Hematopoietic multipotent progenitor cell treated with erythropoietin and hydrocortisone succinate and interleukin-3 and kit ligand, for 6 days (in vitro differentiated cells): ENCODE measurements at places on chromosomes 4 and X.
A peak's percentile ranks its signal among the peaks of the same experiment; 100 is the strongest.

- no peak for DNase-seq
Measured at GRCh38 chr4:77269505-77269904, 112.5 kb downstream of the CCNG2 start.

- no peak for DNase-seq
Measured at GRCh38 chr4:150061086-150061776, 17.0 kb upstream of the DCLK2 start.

GRCh38 chr4:94841864-94842221 is 84.1 kb downstream of the BMPR1B start:
- no peak for DNase-seq

- no peak for DNase-seq
Measured at GRCh38 chr4:42638321-42638720, 18.6 kb downstream of the ATP8A1 start.

- no peak for DNase-seq
Measured at GRCh38 chrX:24465532-24465865, 413 bp downstream of the PDK3 start.

- DNase-seq, result no peak
Measured at GRCh38 chrX:103556963-103557612, 28.2 kb upstream of the TCEAL4 start.

DNA sequence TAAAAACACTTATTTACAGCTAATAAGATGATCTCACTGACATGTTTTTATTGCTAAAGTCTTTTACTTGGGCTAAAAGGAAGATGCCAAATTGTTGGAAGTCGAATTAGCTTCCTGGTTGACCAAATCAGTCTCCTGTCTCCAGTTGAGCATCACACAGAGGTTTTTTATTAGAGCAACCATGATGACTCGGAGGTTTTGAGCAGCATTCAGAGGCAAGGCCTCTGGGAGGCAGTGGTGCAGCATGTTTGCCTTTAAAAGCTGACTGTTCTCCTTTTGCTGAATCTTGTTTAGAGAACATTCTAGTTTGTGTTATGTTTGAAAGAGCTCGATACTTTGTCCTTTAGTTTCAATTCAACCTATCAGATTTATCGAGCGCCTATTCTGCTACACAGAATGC is 2.1 kb downstream of the UCHL1 start:
- DNase-seq, result peak; percentile 55

- DNase-seq, result no peak
Measured at GRCh38 chrX:15157624-15158023, 112.3 kb downstream of the ASB9 start.

DNA sequence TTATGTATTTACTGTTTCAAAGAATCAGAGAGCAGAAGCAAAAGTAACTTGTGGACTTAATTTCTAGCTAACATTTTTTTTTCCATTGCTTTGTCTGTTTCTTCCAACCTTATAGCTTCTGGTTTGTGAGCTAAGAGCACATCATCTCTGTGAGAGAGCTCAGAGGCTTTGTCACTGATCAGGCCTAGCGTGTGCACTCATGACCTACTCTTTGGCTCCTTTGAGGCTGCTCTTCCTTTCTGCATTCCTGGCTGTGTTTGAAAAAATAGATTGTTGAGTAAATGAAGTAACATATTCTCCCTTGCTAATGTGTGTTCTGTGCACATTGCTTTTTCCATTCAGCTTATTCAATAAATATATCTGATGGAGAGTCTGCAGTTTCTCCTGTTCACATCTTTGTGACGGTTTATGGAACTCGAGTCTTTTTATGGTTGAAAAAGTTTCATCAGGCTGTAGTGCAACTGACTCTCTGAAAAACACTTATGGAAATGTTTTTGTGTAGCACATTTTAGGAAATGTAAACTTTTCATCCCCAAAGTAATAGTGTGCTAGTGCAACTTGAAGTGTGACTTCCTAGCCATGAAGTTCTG is 133.0 kb downstream of the RAPGEF2 start:
- DNase-seq, result no peak

GRCh38 chrX:136525738-136526606 is 6.0 kb upstream of the VGLL1 start:
- DNase-seq, result no peak

DNA sequence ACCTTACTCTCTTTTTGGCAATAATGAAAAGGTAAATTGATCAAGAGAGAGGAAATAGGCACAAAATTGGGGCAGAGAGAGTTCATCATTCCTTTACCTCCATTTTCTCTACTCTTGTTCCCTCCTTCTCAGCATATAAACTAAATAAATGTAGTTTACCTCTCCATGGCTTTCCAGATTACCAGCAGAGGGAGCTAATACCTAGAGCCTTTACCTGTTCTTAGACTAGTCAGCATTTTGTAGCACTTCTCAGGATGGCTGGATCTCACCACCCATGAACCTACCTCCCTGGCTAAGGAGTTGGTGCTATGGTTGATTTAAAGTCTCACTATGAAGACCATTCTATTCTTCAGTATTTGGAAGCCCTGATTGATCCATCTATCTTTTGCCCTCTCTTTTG is 15.7 kb downstream of the OFD1 start:
- peak; percentile 67 for DNase-seq

GRCh38 chr4:83011689-83012199 is 1.1 kb upstream of the LIN54 start:
- DNase-seq, result peak; percentile 51

- DNase-seq, result no peak
Measured at GRCh38 chr4:42133006-42133405, 19.4 kb downstream of the BEND4 start.

- no peak for DNase-seq
Measured at GRCh38 chrX:63434665-63435064, 83.5 kb upstream of the SPIN4 start.

DNA sequence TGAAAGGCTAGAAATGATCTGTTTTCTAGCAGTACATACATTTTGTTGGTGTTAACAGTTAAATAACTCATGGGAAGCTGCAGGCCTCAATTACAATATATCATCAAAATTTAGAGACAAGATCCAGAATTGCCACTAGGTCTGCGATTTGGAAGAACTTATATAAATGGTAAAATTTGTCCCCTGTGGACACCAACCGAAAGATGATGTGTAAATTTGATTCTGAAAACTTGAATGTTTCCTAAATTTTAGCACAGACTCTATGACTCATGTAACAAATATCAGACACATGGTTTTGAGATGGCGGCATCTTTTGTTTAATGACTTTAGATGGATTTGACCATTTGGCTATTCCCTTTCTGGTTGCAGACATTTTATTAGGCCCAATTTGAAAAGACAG is 6.0 kb upstream of the HPGDS start:
- DNase-seq, result no peak

DNA sequence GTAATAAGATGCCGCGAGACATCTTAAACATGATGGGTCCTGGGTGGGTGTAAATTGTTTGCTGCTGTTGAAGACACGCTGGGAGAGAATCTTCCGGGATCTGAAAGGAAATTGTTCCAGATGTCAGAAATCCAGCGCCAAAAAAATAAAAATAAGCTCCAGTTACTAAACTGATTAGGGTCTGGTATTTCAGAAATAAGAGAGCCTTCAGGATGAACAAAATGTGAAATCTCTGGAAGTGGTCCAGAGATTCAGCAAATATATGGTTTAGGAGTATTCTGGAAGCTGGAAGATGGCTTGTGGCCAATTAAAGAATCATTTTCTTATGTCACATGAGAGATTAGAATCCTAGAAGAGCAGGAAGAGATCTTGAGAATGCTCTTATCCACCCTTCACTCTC is 75.8 kb upstream of the NHS start:
- no peak for DNase-seq

- DNase-seq, result no peak
Measured at GRCh38 chrX:46325312-46325877, 219.8 kb downstream of the ZNF674 start.

- DNase-seq, result peak; percentile 81
Measured at GRCh38 chr4:71406459-71406963, 67.7 kb downstream of the SLC4A4 start.

- DNase-seq, result no peak
Measured at GRCh38 chr4:119675391-119675790, 46.8 kb upstream of the PDE5A start.

- no peak for DNase-seq
Measured at GRCh38 chr4:67765401-67765800, 11.2 kb upstream of the GNRHR start.

GRCh38 chr4:81221303-81222081 is 6.5 kb upstream of the PRKG2 start:
- DNase-seq, result peak; percentile 9

- no peak for DNase-seq
Measured at GRCh38 chr4:141155586-141155985, 22.3 kb upstream of the RNF150 start.

- no peak for DNase-seq
Measured at GRCh38 chr4:44121210-44121609, 327.4 kb downstream of the KCTD8 start.

DNA sequence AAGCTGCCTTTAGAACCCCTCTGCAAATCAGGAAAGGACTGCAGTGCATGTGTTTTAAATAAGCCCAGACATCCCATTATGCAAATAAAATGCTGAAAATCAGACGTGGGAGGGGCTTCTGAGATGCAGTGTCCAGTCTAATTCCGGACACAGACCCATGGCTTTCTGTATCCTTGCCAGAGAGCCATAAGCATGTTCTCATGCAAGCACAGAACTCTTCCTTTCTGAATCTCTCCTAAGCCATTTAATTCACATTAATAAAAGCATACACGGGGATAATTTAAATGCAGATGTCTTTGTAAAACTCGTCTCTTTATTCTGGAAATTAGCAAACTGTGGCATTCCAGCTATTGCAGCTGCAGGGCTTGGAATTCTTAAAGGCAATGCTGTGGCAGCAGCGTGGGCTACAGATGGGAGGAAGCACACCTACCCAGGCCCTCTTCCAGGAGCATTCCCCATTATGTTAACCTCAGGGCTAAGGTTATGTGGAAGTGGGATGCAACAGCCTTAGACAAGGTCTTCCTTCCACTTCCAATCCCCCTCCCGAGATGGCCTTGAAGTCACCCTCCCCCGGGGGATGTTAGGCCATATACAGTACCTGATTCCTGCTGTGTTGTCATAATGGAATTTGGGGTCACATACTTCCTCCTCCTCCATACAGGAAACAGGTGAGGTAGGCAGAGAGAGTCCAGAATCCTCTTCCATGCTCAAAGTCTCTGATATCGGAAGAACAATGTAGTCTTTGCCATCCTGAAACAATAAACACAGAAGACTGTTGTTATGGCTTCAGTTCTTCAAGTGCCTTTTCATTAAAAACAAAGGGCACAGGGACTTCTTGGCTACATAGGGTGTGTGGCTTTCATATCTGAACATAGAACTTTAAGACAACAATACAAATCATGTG is 38.1 kb downstream of the KDR start:
- DNase-seq, result no peak

DNA sequence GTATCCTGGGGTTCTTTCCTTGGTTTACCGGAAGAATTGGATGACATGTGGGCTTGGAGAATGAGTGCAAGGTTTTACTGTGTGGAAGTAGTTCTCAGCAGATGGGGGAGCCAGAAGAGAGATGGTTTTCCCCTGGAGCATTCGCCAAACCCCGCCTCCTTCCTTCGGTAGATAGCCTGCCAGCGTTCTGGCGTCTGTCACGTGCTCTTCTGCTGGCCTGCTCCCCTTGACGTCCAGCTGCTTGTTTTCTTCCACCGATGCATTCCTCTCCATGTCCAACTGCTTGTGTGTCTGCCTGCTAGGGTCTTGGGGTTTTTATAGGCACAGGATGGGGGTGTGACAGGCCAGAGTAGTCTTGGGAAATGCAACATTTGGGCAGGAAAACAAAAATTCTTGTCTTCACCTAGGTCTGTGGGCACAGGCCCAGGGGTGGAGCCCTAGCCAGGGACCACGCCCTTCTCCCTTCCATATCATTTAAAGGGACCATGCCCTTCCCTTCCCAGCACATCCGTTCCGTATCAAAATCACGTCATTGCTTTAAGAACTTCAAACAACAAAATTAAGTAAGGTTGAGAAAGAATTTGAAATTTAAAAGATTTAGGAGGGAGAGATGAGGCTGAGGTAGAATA is 538.7 kb upstream of the SMIM31 start:
- DNase-seq, result no peak

- DNase-seq, result no peak
Measured at GRCh38 chrX:7069556-7069955, 78.0 kb upstream of the STS start.

GRCh38 chr4:112279025-112279881 is 6.5 kb downstream of the TIFA start:
- DNase-seq, result peak; percentile 15

- DNase-seq, result no peak
Measured at GRCh38 chrX:153336121-153336894, 2.4 kb downstream of the ZNF275 start.

DNA sequence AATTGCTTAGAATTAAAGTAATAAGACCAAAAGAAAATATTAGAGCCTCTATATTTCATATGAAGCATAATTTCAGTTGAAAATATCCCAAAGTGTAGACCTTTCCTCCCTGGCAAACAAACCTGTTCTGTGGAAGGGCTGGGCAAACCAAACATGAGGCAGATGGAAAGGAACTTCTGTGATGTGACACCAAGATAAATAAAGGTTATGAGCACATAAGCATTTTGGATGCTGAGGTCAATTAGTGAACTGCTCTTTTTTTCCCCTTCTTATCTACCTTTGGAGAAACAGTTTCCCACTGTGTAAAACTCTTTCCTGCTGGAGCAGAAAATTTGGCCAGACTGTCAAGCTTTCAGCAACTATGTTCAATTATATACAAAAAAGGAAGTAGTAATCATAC is 109.6 kb upstream of the STIM2 start:
- no peak for DNase-seq

DNA sequence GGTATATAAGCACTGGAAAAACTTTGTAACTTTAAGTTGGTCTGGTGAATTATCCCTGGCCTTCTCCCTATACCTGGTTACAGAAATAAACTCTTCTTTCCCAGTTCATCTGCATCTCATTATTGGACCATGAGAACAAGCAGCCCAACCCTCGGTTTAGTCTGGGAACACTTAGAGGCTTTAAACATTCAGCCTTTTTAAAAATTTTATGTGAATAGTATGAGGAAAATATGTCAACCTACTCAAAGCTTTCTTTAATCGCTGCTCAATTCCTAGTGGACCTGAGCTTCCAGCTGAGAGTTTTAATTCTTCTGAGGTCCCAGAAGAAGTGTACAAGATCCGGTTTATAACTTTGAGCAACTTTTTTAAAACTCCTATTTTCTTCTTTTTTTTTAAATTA is 358.6 kb upstream of the NOCT start:
- no peak for DNase-seq

DNA sequence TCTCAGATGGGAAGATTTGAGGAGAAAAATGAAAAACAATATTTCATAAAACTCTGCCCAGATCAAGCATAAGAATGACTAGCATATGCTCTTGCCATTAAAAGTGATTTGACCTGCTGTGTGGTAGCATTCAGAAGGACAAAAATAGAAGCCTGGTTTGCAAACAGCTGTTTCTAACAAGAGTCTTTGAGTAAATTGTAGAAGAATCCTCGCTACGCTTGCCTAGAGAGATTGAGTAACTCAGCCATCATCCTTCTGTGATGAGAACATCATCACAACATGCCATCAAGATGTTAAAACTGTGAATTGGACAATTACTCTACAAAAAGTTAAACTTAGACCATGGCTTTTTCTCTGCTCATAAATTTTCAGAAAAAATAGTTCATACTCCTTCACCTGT is 168.9 kb upstream of the PUDP start:
- DNase-seq, result no peak

- peak; percentile 75 for DNase-seq
Measured at GRCh38 chr4:20422398-20422797, 170.7 kb downstream of the SLIT2 start.

GRCh38 chr4:212438-213188 is 88.3 kb downstream of the ZNF718 start:
- no peak for DNase-seq
